8988T (cell line): ENCODE measurements at places on chromosomes 7 and 10.

DNA sequence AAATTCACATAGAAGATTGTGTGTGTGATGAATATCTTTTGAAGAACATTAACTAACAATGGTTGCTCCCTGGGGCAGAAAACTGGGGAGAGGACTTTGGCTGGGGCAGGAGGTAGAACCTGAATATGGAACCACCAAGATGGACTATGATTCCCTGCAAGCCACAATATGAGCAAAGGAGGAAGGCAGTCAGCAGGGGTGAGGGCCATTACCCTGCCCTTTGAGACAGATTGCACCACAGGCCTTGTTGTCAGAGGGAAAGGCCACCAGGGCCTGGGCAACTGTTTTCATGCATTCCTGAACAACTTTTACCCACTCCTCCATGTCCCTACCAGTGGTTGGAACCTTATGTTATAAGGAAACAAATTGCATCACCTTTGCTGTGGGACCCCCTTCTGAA lies 670.1 kb upstream of the POM121L12 start:
- no peak for DNase-seq

- DNase-seq: no peak
Measured at GRCh38 chr7:93817526-93817925, 73.0 kb downstream of the TFPI2 start.

DNA sequence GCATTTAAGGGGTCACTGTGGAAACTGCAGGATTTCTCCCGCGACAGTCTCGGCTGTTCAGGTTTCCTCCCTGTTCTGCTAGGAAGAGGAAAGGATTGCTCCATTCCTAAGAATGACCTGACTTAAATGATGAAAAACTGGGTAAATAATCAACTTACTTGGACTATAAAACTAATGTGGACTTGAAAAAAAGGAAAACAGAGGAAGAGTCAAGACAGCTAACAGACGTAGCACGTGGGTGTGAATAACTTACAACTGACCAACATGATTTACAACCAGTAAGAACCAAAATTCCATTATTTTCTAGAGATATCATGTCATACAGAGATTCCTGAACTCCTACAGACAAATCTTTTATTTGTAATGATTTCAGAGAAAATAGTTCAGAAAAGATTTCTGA lies 93.8 kb downstream of the ADAM12 start:
- DNase-seq: no peak

- DNase-seq: no peak
Measured at GRCh38 chr7:140433396-140433795, 29.5 kb downstream of the RAB19 start.

- DNase-seq: no peak
Measured at GRCh38 chr10:27621461-27621860, 117.4 kb downstream of the RAB18 start.

GRCh38 chr10:35895331-35895730 lies 253.2 kb upstream of the FZD8 start:
- no peak for DNase-seq

DNA sequence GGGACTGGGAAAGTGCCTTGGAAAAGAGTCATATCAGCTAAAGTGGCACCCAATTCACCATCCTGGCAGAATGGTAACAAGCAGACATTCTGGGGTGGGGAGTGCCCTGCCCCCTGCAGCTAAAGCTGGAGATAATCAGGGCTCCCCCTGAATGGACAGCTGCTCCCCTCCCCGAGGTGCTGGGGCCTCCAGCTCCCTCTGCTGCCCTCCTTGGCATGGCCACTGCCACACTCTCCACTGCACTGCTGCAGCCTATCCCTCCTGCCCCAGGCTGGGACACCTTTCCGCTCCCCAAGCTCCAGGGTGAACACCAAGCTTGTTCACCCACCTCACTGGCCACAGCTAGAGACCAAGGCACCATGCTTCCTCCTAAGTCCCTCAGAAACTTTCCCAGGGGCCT lies 9.8 kb upstream of the PARD3 start:
- DNase-seq: peak; percentile 33

DNA sequence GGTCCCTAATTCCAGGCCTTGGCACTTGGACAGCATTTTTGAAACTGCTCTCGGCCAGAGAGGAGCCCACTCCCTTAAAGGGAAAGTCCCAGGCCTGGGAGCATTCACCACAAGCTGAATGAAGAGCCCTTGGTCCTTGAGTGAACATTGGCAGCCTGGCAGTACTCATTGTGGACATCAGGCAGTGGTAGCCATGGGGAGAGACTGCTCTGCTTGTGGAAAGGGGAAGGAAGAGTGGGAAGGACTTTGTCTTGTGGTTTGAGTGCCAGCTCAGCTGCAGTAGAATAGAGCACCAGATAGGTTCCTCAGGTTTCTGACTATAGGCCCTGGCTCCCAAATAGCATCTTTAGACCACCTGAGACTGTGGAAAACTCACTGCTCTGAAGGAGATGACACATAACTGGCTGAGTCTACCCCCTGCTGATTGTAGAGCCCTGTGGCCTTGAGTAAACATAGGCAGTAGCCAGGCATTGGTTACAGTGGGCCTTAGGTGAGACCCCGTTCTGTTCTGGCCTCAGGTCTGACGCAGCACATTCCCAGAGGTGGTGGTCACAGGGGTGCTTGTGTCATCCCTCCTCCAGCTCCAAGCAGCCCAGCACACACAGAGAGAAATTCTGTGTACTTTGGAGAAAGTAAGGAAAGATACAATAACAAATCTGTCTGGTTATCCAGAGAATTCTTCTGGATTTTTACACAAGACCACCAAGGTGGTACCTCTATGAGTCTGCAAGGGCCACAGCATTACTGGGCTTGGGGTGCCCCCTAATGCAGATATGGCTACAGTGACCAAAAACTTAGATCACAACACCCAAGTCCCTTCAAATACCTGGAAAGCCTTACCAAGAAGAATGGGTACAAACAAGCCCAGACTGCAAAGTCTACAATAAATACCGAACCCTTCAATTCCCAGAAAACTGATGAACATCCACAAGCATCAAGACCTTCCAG lies 153.8 kb downstream of the GNAI1 start:
- DNase-seq: no peak

DNA sequence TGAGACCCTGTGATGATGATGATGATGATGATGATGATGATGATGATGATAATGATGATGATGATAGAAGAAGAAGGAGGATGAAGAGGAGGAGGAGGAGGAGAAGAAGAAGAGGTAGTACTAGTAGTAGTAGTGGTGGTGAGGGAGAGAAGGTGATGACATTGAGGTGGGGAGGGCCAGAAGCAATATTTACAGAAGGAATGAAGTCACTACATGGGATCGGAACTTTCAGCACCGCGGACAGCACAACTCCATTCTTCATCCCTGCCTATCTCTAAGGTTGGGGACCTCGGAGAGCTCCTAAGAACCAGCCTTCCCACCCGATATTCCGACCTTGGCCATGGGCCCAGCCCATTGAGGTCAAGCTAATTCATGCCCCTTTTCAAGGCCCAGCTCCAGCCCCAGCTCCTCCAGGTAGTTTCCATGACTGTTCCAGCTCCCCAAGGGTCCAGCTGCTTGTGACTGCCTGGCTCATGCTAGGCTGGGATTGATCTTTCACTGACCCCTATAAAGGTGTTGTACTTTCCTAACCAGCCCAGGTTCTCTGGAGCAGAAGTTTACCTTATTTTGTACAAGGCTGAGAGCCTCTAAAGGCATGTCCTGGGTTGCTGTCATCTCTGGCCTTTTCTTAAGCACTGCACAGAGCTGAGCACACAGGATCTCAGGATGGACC lies 10.3 kb downstream of the CRHR2 start:
- no peak for DNase-seq

- DNase-seq: no peak
Measured at GRCh38 chr7:99362801-99363200, 11.7 kb upstream of the ARPC1B start.

GRCh38 chr7:89623018-89623672 lies 531.1 kb upstream of the STEAP1 start:
- no peak for DNase-seq

GRCh38 chr10:62096256-62096933 lies 172.2 kb downstream of the RTKN2 start:
- DNase-seq: no peak

DNA sequence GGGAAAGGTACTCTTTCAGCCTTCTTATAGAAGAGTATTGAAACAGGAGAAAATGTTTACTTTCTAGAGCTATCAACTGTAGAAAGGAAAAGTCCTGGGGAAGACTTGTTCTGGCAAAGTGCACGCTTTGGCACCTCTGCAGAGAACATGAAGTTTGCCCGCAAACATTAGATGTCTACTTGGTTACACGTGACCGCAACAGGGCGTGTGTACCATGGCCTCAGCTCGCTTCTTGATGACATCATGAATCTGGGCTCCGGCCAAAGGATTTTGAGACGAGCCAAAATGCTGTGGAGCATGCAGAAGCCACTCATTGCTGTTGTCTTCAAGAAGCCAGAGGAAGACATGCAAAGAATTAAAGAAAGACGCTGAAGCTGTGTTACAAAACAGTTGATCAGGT lies 8.6 kb upstream of the TAS2R60 start:
- no peak for DNase-seq

GRCh38 chr7:91915401-91916050 lies 25.1 kb upstream of the AKAP9 start:
- DNase-seq: no peak

DNA sequence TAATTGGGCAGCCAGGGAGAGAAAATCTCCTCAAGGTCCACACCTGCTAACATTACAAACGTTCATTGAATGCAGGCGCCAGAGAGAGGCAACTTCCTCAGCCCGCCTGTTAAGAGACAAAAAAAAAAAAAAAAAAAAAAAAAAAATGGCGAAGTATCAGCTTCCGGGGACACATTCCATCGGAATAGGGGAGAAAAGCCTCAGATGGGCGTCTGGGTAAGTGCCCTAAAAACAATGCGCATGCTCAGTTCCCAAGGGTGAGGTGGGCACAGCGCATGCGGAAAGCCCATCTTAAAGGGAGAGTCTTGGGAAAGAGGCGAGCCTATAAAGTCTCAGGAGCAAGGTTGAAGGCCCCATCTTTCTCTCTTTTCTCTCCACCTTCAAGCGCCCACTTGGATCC lies 1139.7 kb upstream of the CELF2 start:
- DNase-seq: no peak

GRCh38 chr10:9848981-9849380 lies 1168.7 kb upstream of the CELF2 start:
- no peak for DNase-seq

GRCh38 chr7:18509481-18509880 lies 13.9 kb downstream of the HDAC9 start:
- no peak for DNase-seq

- DNase-seq: no peak
Measured at GRCh38 chr7:46015107-46015868, 94.2 kb upstream of the IGFBP3 start.

- no peak for DNase-seq
Measured at GRCh38 chr10:59887972-59888640, 18.2 kb downstream of the CCDC6 start.

DNA sequence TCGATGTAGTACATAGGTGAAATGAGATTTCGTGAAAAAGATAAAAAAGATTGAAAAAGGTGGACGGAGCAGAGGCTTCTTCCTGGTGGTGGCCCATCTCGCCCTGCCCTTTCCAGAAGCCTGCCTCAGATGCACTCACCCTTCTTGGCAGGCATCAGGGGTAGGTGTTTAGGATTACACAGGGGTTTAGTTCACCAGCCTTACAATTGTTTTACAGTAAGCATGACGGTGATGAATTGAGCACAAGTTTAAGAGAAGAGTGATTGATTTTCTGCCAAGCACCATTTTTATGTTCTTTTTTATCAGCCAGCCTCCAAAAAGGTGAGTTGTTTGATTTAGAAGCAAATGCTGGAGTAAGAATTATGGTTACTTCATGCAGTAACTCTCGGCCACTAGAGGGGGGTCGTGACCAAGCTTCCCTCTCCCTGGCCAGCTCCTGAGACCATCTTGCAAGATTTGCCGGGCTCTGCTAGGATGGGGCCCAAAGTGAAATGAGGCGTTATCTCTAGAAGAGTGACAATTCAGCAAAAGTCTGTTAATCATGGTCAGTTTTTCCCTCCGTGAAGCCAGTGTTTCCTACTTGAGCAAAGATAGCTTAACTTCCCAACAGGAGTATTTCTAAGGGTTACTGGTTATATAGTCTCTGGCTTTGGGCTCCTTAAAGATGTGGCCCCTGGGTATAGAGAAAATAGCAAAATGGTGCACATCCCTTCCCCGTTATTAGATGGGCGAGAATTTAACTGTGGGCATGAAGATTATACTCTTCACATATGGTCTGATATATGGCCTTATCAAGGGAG lies 228.8 kb downstream of the BMPER start:
- DNase-seq: peak; percentile 29
